Testis (tissue), 5 donors: ENCODE measurements at places on chromosomes 2 and 18. TPM values are rescaled to one million over a fixed set of nuclear protein-coding genes. Genes with fewer than 3 reads are reported as not detected.

Gene SAG
- 10.2 TPM for total RNA-seq

Gene KLHL14
- 3.3 TPM for total RNA-seq

DNA sequence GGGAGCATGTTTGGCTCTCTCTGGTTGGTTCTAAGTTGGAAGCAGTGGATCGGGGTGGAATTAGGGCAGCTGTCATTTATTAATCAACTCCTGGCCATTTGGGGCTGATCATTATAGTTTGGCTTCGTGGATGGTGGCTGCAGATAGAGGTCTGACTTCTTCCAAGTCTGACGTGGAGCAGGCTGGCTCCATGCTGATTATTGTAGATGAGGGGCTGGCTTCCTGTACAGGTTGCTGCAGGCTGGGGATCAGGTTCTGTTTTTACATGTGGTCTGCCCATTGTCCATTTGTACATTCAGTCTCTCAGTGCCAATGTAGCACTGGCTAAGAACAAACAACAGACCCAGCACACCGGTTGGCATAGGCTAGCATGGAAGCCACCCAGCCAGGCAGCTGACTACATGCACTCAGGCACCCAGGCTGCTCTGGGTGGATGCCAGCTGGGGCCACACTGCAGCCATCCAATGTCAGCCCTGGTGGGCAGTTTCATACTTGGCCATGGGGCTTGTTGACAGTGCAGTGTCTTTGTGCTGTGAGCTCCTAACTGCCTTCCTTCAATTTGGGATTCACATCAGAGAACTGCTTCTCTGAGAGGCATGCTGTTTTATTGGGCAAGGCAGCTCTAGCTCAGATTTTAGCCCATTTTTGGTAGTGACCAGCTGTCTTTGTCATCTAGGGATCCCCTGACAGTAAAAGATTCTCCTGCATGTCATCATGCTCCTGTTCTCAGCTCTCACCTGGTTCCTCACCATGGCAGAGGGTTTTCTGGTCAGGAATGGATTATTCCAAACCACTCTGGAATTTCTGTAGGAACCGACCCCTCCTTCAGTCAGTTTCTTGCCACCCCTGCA, 25.4 kb downstream of the NPAS2 start:
- H3K4me3 ChIP-seq, result no peak overlapping the region
- no peaks in the 10 kb centered on the region for H3K36me3 ChIP-seq
- no peak for DNase-seq
- H3K27me3 ChIP-seq, result no peaks in the 10 kb centered on the region

- peak overlapping the region; percentile 95 for H3K4me3 ChIP-seq
- no peaks in the 10 kb centered on the region for H3K27me3 ChIP-seq
- no peak for DNase-seq
- peaks cover 5% of the 10 kb centered on the region for H3K4me1 ChIP-seq
- peak overlapping the region; percentile 88 for H3K27ac ChIP-seq
These were observed 558 bp downstream of the DNAJC10 start for GRCh38 chr2:182716650-182716979.

- peaks cover 7% of the 10 kb centered on the region for H3K4me1 ChIP-seq
- H3K27me3 ChIP-seq, result no peaks in the 10 kb centered on the region
- no peak overlapping the region for H3K4me3 ChIP-seq
These were observed 38.2 kb downstream of the CRIM1 start for GRCh38 chr2:36393738-36394256.

DNA sequence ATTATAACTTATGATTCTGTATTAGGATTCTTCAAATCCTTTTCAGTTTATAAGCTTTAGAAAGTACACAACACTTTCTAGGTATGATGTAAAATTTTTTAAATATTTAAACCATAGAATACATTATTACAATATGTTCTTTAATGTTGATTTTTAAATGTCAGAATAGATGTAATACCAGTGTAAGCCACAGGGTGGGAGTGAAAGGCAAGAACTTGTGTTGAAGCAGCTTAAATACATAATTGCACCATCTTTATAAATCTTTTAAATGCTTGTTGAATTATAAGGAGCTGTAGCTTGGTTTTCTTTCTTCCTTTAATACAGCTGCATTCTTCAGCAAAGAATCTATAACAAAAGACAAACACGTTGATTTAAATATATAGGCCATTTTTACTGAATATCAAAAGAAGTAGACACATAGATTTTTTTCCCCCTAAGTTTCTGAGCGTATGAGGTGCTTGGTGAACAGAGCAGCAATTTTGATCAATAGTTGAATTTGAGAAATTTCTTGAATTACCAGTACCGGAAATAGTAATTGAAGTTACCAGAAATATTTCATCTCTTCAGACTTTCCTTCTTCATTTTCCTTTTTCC, 63.0 kb downstream of the TANK start:
- no peaks in the 10 kb centered on the region for H3K27me3 ChIP-seq
- no peaks in the 10 kb centered on the region for H3K36me3 ChIP-seq
- no peak overlapping the region for H3K27ac ChIP-seq
- no peak for DNase-seq
- H3K4me1 ChIP-seq, result no peaks in the 10 kb centered on the region

DNA sequence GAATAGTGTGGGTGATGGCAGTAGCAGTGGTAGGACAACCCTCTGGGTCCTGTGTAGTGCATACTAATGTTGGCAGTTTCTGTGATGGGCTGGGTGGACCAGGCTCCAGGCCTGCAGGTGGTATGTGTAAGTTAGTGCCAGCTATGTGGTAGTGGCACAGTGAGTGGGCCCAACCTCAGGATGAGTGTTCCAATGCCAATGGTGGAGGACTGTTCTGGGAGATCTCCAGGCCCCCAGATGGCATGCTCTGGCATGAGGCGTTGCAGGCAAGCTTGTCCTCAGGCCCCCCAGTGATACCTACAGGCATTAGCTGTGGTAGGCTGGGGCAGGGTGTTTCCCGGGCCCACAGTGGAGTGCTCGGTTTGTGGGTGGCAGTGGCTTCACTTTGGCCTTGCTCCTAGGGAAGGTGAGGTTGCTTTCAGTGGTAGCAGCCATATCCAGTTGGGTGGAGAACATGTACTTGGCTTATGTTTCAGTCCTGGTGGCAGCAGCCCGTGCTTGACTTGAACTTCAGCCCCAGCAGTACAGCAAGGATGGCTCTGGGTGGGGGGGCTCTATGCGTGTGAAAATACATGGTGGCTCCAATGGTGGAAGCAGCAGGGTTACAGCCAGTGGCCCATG, 32.4 kb downstream of the TEX51 start:
- H3K4me1 ChIP-seq, result no peaks in the 10 kb centered on the region
- no peak overlapping the region for H3K27ac ChIP-seq
- no peak for DNase-seq
- no peaks in the 10 kb centered on the region for H3K36me3 ChIP-seq

Gene PJVK
- 20.6 TPM for total RNA-seq

Gene DOK6
- 8.5 TPM for total RNA-seq

DNA sequence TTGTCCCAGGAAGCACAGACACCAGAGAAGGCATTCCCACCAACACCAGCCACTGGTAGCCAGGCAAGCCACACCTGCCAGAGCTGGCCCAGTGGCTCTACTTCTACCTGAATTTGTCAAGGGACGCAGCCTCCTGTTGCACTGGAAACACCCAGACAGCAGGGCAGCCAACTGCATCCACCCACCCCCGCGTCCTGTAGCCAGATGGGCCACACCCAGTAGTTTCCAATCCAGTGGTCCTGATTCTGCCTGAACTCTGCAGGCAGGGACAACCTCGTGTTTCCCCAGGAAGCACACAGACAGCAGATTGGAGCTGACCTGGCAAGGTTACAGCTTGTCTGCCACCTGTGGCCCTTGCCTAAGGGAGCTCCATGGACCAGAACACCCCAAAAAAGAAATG, 18.2 kb downstream of the PFN4 start:
- no peak overlapping the region for H3K27ac ChIP-seq
- no peaks in the 10 kb centered on the region for H3K4me1 ChIP-seq
- H3K4me3 ChIP-seq, result no peak overlapping the region
- DNase-seq, result no peak
